ENCODE measurements at places on chromosomes 7 and 10.

DNA sequence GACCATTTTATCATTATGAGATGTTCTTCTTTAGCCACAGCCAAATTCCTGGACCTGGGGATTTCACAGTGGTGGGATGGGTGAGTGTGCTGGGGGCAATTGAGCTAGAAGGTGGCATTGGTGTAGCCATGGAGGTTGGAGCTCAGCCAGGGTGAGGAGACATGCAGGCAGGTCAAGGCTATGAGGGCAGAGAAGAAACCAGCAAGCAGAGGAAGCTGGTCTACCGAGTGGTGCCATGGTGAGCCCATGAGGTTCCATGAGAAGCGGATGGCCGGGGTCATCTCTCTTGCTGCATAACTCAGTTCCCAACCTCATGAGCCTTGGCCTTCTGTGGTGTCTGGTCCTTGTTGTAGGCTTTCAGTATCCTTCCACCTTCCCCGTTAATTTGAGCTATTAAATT, 91.4 kb downstream of the CARD11 start:
- DNase-seq, result no peak

DNA sequence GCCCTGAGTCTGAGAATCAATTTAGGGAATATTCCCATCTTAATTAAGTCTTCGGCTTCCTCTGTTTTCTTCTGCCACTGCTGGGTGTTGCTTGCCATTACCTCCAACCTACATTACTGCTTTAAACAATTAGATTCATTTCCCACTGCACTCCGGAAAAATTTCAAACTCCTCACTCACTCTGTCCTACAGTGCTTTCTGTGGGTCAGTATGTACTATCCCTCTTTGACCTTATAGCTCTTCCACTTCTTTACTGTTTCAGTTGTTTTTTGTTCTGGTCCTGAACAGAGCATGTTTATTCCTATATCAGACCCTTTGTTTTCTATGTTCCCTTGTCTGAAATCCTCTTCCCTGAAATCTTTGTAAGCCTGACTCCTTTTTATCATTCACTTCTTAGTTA, 160.6 kb downstream of the MAGI2 start:
- DNase-seq, result no peak

DNA sequence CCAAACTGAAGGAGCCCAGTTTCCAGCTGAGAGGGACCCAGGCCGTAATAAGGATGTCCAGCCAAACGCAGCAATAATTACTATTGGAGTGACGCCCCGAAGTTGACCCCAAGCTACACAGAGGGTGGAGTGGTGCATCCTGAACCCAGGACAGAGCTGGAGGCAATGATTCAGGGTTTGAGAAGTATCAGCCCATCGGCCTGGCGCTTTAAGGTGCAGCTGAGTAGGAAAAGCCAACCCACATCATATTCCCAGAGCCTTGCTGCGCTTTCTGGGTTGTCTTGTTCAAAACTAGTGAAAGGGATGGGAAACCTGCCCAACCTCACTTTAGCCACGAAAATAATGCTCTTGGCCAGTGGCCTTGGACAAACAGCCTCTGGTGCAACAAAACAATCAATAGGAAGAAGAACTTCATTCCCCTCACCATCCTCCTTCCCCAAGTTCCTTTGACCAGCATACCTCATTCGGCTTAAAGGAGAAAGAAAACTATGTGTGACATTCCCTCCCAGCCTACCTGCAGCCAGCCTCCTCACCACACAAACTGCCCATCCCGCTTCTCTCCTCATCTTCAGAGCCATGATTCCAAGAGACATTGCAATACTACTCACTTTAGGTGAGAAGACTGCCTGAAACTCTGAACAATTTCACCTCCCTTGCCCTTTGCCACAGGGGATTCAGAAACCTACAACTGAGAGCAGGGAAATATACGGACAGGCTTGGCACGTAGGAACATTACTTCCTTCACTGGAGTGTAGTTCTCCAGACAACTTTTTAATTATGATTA, 217.2 kb upstream of the MKLN1 start:
- no peak for DNase-seq

GRCh38 chr7:75866114-75866488, 12.7 kb upstream of the RHBDD2 start:
- DNase-seq, result no peak

- no peak for DNase-seq
Measured at GRCh38 chr10:42790835-42791234, 8.2 kb downstream of the BMS1 start.

- peak; percentile 15 for DNase-seq
Measured at GRCh38 chr10:18400201-18400905, 251.0 kb downstream of the NSUN6 start.

GRCh38 chr10:28806488-28806941, 129.2 kb downstream of the BAMBI start:
- DNase-seq, result no peak

DNA sequence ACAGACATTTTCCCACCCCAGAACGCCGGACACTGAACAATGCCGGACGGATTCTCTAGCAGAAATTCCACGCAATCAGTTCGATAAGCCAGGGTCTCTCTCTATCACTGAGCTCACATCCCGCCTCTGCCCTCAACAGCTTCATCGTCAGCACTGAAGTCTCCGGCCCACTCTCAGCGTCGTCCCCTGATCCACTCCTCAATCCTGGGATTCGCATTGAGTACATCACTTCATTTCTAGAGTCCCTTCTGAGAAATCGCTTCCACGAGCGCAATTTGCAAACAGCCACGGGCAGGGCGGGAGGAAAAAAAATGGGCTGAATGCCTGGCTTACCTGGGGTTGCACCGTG, 365 bp downstream of the YME1L1 start:
- no peak for DNase-seq

DNA sequence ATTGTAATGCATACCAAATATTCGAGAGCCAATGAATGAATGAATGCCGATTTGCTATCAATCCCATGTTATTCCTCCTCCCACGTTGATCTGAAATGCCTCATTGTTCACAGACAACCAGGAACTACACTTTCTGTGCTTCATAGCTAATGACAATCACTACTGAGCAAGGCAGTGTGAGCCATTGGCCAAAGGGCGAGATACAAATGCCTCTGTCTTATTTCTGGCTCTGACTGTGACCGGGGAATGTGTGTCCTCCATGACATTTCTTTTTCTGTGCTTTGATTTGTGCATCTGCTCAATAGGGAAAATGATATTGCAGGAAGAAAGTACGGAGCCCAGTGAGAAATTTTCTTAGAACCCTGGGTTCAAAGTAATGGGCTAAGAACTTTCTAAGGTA, 217.1 kb downstream of the CXCL12 start:
- no peak for DNase-seq

GRCh38 chr7:116446212-116446855, 53.2 kb upstream of the CAV2 start:
- DNase-seq, result no peak

DNA sequence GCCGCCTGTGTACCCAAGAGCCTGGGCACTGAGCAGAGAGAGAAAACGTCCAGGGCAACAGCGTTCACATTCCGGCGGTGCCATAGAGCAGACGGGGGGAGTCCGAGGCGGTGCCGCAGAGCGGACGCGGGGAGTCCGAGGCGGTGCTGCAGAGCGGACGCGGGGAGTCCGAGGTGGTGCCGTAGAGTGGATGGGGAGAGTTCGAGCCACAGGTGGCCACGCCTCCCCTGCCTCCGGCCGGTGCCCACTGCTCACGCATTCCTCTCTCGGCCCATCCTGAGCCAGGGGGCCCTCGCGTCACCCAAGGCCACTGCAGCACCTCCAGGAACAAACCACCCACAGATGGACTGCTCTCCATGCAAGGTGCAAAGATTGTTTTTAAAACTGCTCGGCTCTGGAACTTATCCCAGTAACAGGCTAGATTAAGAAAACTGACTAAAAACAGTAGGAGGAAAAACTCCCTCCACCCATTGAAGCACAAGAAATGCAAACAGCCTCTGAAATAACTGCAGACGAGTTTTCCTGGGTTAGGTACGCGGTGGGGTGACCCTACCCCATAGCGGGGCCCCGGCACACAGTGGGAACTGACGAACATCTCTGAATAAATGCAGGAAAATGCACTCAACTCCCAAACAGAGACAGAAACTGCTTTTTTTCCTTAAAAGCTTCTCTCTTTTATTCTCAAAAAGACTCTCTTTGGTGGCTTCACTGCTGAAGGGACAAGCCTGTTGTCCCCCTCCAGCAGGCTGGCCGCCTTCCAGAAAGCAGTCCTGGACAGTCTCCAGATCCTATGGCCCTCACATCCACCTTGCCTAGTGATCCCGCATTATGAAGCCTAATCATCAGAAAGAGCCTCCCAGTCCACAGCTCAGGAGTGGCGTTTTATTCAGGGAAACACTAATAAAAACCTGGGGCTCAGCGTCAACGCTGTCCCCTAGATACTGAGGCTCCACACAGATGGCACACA, 55.9 kb downstream of the DIP2C start:
- no peak for DNase-seq

DNA sequence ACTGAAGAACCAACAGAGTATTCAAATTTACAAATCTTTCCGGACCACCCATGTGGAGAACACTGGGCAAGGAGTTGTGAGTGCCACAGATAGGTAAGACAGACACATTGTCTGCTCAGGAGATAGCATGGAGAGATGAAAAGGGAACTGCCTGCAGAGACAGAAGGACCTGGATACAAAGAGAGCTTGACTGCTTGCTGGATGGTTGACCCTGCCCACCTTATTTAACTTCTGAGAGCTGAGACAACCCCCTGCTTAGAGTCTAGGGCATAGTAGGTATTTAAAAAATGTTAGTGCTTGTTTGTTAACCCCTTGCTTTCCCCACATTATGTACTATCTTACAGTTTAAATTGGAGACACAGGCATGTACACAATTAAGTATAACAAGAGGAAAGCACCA, 314.1 kb downstream of the THSD7A start:
- DNase-seq, result no peak

GRCh38 chr7:150382123-150382843, 3.2 kb downstream of the ZNF775 start:
- no peak for DNase-seq

- no peak for DNase-seq
Measured at GRCh38 chr7:3912291-3912690, 611.2 kb downstream of the SDK1 start.

GRCh38 chr10:102777711-102778453, 34.1 kb downstream of the WBP1L start:
- DNase-seq, result no peak

- DNase-seq, result no peak
Measured at GRCh38 chr7:103857435-103857834, 132.0 kb downstream of the RELN start.

DNA sequence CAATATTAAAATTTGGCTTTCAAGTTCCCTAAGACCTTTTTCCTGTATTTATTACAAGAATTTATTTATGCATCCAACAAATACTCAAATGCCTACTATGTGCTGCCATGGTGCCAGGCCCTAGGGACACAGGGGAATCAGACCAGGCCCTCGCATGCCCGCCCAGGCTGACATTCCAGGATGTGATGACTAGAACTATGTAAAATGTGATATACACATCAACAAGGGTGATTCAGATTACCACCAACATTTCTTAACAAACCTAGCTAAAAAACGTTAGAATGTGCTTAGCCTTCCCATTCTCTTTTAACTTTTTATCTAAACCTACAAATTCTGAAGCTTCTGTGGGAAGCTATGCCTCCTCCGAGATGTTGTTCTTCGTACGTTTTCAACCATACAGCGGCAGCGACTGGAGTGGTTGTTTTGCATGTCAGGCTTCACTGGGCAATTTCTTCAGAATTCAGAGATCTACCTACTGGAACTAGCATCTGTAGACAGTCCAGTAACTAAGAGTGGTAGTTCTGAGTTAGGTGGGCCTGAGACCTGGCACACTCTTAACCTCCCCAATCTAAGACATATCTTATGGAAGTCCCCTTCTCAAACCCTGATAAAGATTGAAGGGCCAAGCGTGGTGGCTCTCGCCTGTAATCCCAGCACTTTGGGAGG, 22.1 kb downstream of the GNA12 start:
- DNase-seq, result no peak

- no peak for DNase-seq
Measured at GRCh38 chr10:106557053-106557452, 607.5 kb downstream of the SORCS1 start.

DNA sequence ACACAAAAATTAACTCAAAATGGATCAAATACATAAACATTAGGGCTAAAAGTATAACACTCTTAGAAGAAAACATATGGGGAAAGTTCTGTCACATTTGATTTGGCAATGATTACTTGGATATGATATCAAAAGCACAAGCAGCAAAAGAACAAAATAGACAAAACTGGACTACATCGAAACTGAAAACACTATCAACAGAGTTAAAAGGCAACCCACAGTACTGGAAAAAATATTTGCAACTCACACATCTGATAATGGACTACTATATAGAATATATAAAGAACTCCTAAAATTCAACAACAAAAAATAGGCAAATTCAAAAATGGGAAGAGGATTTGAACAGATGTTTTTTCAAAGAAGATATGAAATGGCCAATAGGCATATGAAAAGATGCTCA, 51.0 kb downstream of the COA1 start:
- DNase-seq, result no peak

GRCh38 chr10:24938525-24938924, 13.9 kb downstream of the PRTFDC1 start:
- DNase-seq, result no peak

DNA sequence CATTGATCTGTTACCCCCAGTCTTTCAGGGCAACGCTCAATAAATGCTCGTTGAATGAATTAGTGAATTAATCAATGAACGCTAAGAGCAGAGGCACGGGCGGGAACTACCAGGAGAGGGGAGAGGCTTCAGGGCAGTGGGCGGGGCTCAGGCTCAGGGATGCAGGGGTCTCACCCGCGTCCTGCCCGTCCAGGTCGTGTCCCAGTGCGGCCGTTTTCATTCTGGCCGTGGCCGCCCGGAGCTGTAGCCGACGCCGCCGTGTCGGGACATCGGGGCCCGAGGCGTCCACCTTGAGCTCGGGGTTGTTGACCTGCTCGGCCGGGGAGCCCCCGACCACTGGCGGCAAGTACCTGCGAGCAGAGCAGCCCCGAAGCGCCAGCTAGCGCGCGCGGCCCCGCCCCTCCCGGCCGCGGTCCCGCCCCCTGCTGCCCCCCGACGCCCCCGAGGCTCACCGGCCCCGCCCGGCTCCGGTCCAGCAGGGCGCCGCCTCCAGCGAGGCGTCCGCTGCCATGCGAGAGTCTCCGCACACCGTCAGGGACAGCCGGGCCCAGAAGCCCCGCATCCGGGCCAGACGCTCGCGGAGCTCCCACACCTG, 2.8 kb upstream of the GAL3ST4 start:
- DNase-seq, result no peak

DNA sequence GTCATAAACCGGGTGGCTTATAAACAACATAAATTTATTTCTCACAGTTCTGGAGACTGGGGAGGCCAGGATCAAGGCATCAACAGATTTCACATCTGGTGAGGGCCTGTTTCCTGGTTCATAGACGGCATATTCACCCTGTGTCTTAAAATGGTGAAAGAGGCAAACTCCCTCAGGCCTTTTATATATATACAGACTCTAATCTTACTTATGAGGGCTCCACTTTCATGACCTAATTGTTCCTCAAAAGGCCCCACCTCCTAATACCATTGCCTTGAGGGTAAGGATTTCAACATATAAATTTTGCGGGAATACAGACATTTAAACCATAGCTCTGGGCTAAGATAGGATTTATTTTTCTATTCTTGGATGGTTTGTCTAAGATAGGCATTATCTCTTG, 187.2 kb downstream of the PPP1R3A start:
- DNase-seq, result no peak

GRCh38 chr7:32163141-32163806, 93.1 kb upstream of the PDE1C start:
- DNase-seq, result no peak

Data from LNCaP clone FGC (cell line).